ENCODE measurements at places on chromosomes 5 and 9. TPM values are rescaled to one million over a fixed set of nuclear protein-coding genes. Genes with fewer than 3 reads are reported as not detected.
A peak's percentile ranks its signal among the peaks of the same experiment; 100 is the strongest.

- no peak for DNase-seq
- no peak overlapping the region for H3K27ac ChIP-seq
- H3K4me3 ChIP-seq, result no peak overlapping the region
- H3K27me3 ChIP-seq, result no peaks in the 10 kb centered on the region
- no peaks in the 10 kb centered on the region for H3K36me3 ChIP-seq
Measured at GRCh38 chr5:83055166-83055565, 22.0 kb downstream of the TMEM167A start.

DNA sequence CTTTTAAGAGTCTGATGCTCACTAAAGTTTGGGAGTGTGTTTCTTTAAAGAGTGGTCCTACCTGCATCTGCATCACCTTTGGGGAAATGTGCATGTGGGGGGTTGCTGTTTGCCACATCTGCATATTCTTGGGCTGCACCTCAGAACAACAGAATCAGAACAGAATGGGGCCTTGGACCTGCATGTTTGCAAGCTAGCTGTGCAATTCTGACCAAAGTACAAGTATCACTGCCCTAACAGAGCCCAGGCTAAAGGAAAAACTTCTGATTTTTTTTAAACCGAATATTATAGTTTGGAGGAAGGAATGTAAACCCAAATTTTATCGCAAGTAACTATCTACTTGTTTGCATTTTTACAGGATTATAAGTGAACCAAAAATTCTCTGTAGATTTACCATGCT is 34.2 kb upstream of the PRLR start:
- H3K27me3 ChIP-seq, result no peaks in the 10 kb centered on the region
- H3K36me3 ChIP-seq, result no peaks in the 10 kb centered on the region
- no peak overlapping the region for H3K27ac ChIP-seq
- no peak for DNase-seq

- no peaks in the 10 kb centered on the region for H3K36me3 ChIP-seq
- H3K27ac ChIP-seq, result no peak overlapping the region
- no peak overlapping the region for H3K4me3 ChIP-seq
- no peaks in the 10 kb centered on the region for H3K4me1 ChIP-seq
- no peak for DNase-seq
Measured at GRCh38 chr5:107408564-107408963, 262.2 kb downstream of the EFNA5 start.

DNA sequence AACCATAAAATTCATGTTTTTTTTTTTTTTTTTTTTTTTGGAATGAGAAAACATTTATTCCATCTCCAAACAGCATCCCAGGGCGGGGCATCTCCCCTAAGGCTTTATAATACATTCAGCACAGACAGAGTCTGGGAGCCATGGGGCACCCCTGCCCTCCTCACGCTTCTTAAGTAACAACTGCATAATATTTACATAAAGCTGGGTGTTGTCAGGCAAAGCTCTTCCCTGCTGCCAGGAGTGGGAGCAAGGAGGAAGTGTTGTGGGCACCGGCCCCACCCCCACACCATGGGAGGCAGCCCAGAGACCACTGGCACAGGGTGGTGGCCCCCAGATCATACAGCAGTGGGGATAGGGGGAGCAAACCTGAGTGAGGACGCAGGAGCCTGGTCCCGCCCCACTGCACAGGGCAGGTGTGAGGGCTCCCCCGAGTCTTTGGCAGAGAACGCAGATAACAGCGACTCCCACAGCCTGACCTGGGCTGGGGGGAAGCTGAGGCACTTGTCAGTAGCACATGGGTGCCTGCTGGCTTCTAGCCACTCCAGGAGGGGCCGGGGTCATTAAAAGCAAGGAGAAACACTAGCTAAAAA is 86.1 kb upstream of the CEP78 start:
- H3K4me3 ChIP-seq, result no peak overlapping the region

GRCh38 chr5:75337366-75338021 is 474 bp downstream of the HMGCR start:
- H3K27ac ChIP-seq, result peak overlapping the region; percentile 92
- peaks cover 1% of the 10 kb centered on the region for H3K4me1 ChIP-seq
- no peaks in the 10 kb centered on the region for H3K27me3 ChIP-seq
- peaks cover 1% of the 10 kb centered on the region for H3K36me3 ChIP-seq
- peak; percentile 24 for DNase-seq

DNA sequence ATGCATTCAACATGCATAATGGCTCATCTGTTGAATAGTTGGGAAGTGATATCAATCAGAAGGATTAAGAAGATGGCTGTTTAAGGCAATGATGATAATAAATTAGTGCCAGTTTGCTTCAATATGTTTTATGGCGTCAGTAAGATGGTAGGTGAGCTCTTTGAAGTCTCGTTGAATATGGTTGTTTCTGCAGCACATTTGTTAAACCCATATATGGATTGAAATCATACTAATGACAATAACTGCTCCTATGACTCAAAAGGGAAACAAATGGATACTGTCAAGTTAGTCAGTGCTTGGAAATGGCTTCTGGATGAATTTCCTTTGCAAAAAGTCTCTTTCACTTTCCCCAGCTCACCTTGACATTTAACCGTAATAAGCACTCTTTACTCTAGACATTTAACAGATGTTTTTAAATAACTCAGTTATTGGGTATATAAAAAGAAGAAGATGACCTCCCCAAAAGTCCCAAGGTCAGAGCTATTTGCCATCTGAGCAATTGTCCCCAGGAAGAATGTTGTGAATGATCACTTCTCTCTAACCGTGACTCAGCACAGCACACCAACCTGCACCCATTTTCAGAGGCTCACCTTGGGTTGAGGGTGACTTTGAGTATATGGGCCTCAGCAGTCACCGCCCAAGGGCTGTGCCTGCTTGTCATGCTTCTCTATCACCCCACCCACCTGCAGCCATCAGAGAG is 133.4 kb downstream of the GRIA1 start:
- DNase-seq, result peak; percentile 76
- no peaks in the 10 kb centered on the region for H3K27me3 ChIP-seq
- H3K4me3 ChIP-seq, result no peak overlapping the region

DNA sequence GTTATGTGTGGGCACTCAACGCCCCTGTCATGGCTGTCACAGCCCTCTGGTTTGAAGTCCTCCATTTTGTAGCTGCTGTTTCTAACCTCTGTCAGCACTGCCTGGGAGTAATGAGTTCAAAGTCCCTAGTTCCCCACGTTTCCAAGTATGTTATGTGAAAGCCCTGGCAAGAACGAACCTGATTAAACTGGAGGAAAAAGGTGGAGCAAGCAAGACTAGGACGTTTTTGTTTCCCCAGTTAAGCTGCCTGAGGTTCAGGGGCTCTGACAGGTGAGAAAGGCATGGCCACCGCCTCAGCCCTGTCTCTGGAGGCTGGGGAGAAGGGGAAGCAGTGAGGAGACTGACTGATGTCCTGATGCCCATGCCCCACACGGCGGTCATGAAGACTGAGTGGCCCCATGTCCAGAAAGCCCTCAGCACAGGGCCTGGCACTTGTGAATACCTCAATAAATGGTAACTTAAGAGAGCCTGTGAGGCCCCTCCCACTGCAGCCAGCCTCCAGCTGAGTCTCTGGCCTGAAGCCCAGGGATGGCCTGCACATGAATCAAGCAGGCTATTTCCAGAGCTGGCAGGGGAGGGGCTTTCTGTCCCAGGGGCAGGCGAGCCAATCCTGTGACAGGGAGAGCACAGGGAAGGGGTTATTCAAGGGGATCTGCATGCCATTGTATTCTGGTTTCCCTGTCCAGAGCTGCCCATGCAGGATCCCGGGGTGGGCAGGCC is 61.8 kb downstream of the PFDN1 start:
- H3K36me3 ChIP-seq, result no peaks in the 10 kb centered on the region
- no peaks in the 10 kb centered on the region for H3K27me3 ChIP-seq
- DNase-seq, result peak; percentile 90
- H3K4me1 ChIP-seq, result peaks cover 30% of the 10 kb centered on the region
- H3K4me3 ChIP-seq, result no peak overlapping the region

- H3K4me3 ChIP-seq, result no peak overlapping the region
- no peaks in the 10 kb centered on the region for H3K27me3 ChIP-seq
- H3K36me3 ChIP-seq, result no peaks in the 10 kb centered on the region
- no peaks in the 10 kb centered on the region for H3K4me1 ChIP-seq
Measured at GRCh38 chr5:35668794-35669193, 51.1 kb downstream of the SPEF2 start.

- H3K36me3 ChIP-seq, result no peaks in the 10 kb centered on the region
- DNase-seq, result no peak
- H3K4me1 ChIP-seq, result no peaks in the 10 kb centered on the region
- no peak overlapping the region for H3K27ac ChIP-seq
- H3K27me3 ChIP-seq, result peaks cover 11% of the 10 kb centered on the region
Measured at GRCh38 chr9:130298662-130299279, 33.2 kb downstream of the HMCN2 start.

DNA sequence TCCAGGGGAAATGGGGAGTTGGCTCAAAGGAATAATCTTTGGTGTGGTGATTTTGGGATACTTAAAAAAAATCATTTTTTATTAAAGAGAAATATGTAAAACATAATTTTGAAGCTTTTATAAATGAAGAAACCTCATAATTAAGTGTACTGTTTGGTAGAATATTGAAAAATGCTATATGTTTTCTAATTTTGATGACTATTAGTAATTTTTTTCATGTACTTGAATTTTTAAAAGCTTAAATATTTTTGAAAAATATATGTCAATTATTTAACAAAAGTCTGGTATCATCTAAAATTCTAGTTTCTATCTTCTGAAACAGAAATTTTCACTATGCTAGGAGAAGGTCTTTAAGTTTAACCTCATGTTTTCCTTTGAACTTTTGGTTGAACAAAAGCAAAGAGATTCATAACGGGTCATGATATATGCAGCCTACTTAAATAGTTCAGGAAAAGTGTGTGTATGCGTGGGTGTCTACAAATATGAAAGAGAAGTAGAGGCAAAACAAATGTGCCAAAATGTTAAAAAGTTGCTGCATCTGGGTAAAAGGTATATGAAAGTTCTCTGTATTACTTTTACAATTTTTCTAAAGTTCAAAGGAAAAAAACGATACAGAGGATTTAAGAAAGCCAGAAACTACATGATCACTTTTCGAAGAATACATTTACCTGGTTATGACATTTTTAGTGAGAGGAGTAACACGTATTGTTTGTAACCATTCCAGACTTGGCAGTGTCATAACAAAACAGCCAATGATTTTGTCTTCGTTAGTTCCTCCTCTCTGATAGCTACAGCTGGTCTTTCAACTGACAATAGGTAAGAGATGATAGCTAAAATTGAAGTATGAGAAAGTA is 117.3 kb upstream of the TNFAIP8 start:
- no peak for DNase-seq
- H3K27ac ChIP-seq, result no peak overlapping the region
- no peaks in the 10 kb centered on the region for H3K4me1 ChIP-seq
- H3K27me3 ChIP-seq, result no peaks in the 10 kb centered on the region

GRCh38 chr5:146877178-146877681 is 1.3 kb downstream of the PPP2R2B start:
- no peaks in the 10 kb centered on the region for H3K4me1 ChIP-seq
- H3K27me3 ChIP-seq, result peaks cover 2% of the 10 kb centered on the region
- DNase-seq, result no peak
- H3K27ac ChIP-seq, result no peak overlapping the region
- H3K4me3 ChIP-seq, result peak overlapping the region; percentile 51
- H3K36me3 ChIP-seq, result no peaks in the 10 kb centered on the region

GRCh38 chr5:119427060-119427459 is 25.2 kb upstream of the HSD17B4 start:
- H3K27ac ChIP-seq, result no peak overlapping the region
- no peak overlapping the region for H3K4me3 ChIP-seq
- H3K27me3 ChIP-seq, result peaks cover 5% of the 10 kb centered on the region
- H3K36me3 ChIP-seq, result no peaks in the 10 kb centered on the region

DNA sequence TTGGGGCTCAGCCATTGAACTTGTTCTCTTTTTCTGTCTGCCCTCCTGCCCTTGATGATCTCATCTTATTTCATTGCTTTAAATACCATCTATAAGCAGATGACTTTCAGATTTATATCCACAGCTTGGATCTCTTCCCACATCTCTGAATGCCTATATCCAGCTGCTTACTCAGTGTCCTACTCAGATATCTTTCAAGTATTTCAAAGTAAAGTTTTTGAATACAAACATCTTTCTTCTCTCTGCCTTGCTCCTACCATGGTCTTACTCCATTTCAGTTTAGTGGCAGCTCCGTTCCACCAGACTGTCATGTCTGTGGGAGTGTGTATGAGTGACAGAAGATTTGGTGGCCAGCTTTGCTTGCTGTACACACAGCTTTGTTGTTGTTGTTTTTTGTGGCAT is 59.7 kb downstream of the ERBIN start:
- no peak overlapping the region for H3K4me3 ChIP-seq
- no peaks in the 10 kb centered on the region for H3K27me3 ChIP-seq
- peak overlapping the region; percentile 1 for H3K27ac ChIP-seq
- peaks cover 5% of the 10 kb centered on the region for H3K4me1 ChIP-seq

DNA sequence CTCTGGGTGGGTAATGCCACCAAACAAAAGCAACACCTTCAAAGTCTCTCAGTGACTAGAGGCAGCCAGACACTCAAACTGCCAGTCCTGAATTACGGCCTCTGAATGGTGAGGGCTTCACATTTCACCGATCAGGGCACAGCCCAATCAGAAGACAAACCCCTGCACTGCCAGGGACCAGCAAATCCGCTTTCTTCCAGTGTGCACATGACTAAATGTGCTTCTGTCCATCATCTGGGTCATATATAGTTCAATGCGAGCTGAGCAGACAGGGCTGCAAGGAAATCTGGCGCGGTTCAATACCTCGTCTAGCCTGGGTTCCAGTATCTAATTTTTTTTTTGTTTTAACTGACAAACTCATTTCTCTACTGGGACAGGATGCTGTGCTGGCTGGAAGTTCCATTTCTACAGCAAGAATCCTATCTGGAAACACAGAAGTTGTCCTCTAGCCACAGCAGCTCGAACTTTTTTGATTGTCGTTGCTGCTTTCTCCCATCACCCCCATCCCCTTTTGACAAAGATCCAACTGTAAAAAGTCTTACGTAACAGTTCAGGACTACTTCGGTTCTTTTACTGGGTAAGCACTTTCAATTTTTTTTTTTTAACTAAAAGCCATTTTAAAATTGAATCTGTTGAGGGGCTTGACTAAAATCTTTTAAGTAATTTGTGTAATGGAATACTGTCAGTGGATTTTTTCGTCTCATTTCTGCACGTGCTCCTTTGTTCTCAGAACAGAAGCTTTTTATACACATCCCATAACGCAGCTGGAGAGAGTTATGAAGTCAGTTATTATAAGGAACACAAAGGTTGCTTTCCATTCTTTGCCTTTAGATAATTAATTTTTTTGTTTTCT is 112.7 kb downstream of the NR6A1 start:
- DNase-seq, result peak; percentile 99
- H3K36me3 ChIP-seq, result no peaks in the 10 kb centered on the region
- no peaks in the 10 kb centered on the region for H3K4me1 ChIP-seq
- no peaks in the 10 kb centered on the region for H3K27me3 ChIP-seq

DNA sequence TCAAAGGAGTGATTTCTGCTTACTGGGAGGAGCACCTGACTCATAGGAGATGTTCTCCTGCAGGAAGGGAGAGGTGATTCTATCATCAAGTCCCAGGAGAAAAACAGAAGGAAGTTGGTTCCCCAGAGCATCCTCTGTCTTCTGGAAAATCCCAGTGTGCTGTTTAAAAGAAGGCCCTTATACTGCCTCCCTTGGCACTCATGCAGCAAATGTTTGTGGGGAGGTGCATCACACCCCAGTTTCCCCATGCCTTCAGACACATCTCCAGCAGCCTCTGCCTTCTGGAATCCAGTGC is 63.1 kb downstream of the PPARGC1B start:
- H3K4me1 ChIP-seq, result no peaks in the 10 kb centered on the region
- no peak overlapping the region for H3K27ac ChIP-seq
- no peak for DNase-seq
- H3K36me3 ChIP-seq, result no peaks in the 10 kb centered on the region

GRCh38 chr5:122501089-122501435 is 189.0 kb downstream of the SNCAIP start:
- H3K36me3 ChIP-seq, result no peaks in the 10 kb centered on the region
- no peaks in the 10 kb centered on the region for H3K27me3 ChIP-seq
- H3K27ac ChIP-seq, result no peak overlapping the region

C9orf78 gene
- 39.8 TPM for total RNA-seq

DOLPP1 gene
- total RNA-seq, result 4.9 TPM

PCDHB12 gene
- 0.26 TPM for total RNA-seq

HDHD3 gene
- 14.2 TPM for total RNA-seq

LCN1 gene
- not detected for total RNA-seq

Measured in fibroblast of lung (primary cell).